Activated effector memory CD4-positive, alpha-beta T cell treated with Interleukin-2 at 50 U/mL for 16 hours (primary cell): ENCODE measurements at places on chromosomes 11 and 22.

- DNase-seq: no peak
These were observed 44.9 kb downstream of the IGLL5 start for GRCh38 chr22:22932512-22932941.

DNA sequence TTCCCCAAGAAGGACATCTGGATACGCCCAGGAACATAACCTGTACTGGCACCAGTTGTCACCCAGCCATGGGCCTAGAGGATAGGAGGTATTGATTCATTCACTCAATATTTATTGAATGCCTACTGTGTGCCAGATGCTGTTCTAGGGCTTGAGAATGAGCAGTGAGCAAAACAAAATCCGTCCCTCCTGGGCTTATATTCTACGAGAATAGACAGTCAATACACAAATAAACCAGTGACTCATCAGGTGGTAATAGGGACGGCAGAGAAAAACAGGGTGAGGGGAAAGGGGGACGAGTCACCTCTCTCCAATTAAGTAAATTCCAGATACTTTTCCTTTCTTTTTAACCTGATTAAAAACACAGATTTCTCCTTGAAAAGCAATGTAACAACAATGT is 103.5 kb downstream of the MICAL2 start:
- DNase-seq: no peak

DNA sequence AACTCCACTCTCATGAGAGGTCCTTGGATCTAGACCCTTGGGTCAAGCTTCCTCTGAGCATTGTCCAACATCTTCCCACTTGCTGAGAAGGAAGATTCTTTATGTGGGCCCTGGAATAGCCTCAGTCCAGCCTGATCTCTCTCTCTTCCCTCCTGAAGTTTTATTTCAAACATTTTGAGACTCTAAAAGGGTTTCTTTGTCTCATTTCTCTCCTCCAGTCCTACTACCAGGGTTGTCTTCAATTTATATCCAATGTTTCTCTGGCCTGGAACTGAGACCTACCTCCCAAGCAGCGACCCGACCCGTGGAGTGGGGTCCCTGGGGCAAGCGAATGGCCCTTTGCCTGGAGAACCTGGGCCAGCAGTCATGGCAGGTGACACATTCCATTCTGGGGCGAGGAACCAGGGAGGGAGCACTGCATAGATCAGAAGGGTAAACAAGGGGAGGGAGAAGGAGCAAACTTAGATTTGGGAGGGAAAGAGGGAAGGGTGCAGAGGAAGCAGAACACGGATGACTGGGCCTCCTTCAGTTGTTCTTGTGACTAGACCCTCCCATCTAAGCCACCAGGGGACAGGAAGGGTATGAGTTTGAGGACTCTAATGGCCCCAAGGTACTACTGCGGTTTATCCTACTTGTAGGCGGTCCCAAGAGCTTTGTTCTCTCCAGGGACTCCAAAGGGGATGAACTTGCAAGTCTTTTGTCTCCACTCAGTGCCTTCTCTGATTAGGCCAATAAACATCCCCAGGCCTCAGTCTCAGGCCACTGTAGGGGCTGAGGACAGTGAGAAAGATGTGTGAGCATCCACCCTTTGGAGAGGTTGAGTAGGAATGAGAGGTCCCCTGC is 14.2 kb upstream of the PRAME start:
- no peak for DNase-seq

- DNase-seq: no peak
These were observed 12.5 kb upstream of the E2F8 start for GRCh38 chr11:19253153-19253745.

DNA sequence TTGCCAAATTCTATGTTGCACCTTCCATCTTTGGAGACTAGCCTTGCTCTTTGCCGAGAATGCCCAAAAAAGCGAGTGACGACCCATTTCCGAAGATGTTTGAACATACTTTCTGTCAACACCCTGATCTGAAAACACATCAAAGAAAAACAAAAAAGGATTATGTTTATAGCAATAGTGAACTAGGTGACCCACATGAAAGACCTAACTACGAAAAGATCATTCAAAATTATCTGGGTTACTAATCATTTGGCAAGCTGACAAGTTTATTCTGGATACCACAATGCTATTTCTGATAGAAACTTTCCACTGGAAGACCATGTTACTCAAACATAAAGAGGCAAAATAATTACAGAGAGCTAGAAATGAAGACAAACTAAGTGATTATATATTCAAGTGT is 27.0 kb downstream of the KCNJ1 start:
- no peak for DNase-seq

- no peak for DNase-seq
These were observed 740.8 kb downstream of the DLG2 start for GRCh38 chr11:84886344-84886743.

DNA sequence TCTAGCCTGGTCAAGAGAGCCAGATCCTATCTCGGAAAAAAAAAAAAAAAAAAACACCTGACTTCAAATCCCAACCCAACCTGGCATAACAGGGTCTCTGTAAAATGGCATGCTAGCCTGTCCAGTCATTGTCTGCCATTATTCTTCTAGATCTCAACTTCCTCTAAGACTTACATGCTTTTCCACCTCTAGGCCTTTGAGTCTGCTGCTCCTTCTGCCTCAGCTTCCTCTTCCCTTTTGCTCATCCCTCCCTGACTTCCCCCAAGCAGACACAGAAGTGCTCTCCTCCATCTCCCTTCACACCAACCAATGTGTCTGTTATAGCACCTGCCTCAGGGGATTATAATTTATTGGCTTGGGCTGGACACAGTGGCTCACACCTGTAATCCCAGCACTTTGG is 7.8 kb downstream of the STK33 start:
- DNase-seq: no peak

DNA sequence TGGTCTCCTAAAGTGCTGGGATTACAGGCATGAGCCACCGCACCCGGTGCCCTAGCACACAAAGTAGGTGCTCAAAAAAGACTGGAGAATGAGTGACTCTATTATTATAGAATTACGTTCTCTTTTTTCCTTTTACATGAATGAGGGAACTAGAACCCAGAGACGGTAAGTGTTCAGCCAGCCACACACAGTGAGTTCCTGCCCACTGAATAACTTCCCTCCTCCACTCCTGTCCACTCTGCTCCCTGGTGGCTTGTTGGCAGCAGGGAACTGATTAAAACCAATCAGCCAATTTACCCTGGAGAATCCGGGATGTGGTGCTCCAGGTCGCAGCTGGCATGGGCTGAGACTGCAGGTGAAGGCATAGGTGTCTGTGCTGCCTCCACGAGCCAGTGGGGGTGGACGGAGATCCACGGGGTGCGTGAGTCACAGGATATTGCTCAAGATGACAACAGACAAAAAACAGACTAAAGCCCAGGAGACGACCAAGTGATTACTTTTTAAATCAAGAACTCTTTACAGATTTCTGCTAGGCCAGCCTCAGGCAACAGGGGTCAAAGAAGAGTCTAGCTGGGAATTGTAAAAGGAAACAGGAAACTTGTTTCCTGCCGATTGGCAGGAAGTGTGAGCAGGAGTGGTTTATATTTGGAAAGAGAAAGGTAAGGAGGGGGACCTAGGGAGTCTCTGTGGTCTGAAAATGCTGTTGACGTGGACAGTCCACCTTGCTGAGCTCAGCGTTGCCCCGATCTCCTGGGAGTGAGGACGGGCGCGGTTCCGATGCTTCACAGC is 95.2 kb upstream of the TP53I11 start:
- no peak for DNase-seq

- no peak for DNase-seq
These were observed 19.2 kb upstream of the ADSL start for GRCh38 chr22:40326905-40327735.

GRCh38 chr11:69509381-69509780 is 27.9 kb downstream of the LINC01488 start:
- no peak for DNase-seq

- no peak for DNase-seq
These were observed 273.3 kb upstream of the C11orf87 start for GRCh38 chr11:109148669-109149068.

DNA sequence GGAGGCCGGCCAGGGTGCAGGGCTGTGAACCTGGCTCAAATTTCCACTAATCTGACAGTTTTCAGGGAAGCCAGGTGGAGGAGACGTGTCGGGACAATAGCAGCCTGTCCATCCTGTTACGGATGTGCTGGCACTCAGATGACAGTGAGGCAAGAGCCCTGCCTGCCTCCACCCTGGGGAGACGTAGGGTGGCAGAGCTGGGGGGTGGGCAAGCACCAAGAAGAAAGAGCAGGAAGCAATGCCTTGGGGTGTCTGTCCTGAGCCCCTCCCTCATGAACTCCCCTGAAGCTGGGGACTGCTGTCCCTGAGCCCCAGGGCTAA is 10.0 kb upstream of the TRIM29 start:
- DNase-seq: no peak

DNA sequence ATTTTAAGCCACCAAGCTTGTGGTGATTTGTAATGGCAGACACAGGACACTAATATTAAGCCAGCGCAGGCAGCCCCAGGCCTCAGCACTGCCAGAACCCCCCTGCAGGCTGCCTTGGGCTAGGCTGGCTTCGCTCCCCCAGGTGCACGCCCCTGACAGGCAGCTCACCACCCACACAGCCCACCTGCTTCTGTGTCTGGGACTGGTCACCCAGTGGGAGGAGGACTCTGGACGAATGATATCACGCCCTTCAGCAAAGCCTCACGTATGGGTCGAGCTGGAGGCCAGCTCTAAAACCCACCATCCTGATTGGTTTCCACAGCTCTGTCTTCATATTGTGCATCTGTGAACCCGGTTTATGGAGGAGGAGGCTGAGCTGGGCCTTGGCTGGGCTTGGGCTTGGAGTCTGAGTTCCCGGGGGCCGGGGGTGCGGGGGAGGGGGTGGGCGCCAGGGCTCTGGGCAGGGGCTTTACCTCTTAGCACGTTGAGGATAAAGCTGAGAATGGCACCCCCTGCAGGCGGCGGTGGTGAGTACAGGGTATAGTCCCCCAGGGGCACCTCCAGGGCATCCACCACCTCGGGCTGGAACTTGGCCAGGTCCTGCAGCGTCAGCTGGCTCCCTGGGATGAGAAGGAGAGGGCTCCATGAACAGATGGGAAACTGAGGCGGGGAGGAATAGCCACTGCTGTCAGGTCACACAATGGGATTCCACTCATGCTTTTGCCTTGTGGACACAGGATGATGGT is 13.8 kb downstream of the GGT5 start:
- peak; percentile 39 for DNase-seq

- DNase-seq: peak; percentile 27
These were observed 16.1 kb downstream of the DGCR2 start for GRCh38 chr22:19105867-19106802.

- no peak for DNase-seq
These were observed 103.1 kb downstream of the SNX19 start for GRCh38 chr11:130813196-130813595.

DNA sequence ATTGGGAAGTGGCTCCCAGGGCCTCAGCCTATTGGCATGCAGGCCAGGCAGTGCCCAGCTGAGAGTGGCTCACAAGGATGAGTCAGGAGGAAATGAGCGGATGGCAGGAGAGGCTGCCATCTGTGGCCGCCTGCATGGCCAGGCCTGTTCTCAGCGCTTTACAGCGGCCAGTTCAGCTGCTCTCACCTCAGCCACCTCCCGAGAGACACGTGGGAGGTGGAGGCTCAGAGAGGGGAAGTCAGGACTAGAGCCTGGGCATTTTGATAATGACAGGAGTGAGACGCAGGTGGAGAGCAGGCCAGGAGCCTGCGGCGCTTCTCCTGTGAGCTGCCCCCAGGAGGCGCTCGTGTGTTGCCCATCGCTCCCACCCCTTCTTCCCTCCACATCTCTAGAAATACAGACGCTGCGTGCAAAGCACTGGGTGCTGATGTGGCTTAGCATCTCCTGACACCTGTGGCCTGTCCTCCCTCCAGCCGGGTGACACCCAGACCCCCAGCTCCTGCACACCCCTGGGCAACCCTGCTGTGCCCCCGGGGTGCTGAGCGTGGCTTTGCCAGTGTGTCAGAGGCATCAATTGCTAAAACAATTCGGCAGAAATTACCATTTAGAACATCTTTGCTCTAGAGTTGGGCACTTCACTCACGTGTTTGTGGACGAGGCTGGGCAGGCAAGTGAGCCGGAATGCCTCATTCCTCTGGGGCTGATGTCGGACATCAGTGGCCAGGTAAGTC is 21.4 kb upstream of the PANX2 start:
- peak; percentile 69 for DNase-seq

DNA sequence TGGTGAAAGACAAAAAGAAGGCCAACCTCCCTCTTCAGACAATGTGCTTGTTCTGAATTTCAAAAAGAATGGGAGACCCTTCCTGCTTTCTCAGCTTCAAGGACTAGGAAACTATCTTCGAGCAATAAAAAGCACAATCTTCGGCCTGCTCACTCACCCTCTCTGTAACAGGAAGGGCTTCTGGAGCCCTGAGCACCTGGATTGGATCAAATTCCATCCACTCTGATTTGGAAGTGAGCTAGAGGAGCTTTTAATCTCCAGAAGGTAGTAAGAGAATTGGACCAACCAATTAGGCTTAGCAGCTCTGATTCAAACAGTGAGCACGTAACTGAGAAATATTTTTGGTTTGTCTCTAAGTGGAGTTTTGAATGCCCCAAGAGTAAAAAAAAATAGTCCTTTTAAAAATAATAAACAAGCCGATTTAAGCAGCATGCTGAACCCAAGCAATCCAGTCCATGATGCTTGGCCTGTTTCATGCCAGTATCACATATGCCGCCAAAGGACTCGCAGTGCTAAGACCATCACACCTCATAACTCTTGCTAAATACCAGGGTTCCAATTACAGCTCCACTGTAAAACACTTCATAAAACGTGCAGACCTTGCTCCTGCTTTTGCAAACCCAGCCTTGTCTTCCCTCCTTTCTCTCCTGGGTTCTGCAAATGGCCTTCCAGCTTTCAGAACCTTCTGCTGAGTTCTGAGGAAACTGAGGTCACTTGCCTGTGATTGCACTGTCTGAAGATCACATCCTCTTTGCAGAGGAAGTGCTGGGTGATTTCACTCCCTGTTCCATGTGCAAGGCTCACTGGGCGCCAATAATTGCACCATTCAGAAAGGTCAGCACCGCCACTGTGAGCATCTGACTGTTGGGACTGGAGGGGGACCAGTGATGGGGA is 74.4 kb downstream of the SLC1A2 start:
- DNase-seq: no peak

DNA sequence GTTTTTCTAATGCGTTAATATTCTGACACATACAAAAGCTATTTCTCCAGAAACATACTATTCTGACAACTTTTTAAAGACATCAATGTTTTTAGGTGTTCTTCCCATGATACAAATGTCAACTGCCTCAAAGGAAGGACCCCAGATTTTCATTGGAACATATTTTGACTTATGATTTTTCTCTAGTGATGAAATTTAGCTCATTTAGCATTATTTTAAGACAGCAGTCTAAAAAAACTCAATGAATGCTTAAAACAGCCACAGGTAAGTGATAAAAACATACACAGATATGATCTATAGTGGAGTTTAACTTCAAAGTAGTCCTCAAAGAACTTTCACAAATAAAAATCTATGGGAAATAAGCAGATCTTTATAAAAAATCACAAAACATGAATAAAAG is 24.9 kb downstream of the XKR3 start:
- DNase-seq: no peak

- no peak for DNase-seq
These were observed 66.5 kb upstream of the CLDN5 start for GRCh38 chr22:19590696-19591095.

DNA sequence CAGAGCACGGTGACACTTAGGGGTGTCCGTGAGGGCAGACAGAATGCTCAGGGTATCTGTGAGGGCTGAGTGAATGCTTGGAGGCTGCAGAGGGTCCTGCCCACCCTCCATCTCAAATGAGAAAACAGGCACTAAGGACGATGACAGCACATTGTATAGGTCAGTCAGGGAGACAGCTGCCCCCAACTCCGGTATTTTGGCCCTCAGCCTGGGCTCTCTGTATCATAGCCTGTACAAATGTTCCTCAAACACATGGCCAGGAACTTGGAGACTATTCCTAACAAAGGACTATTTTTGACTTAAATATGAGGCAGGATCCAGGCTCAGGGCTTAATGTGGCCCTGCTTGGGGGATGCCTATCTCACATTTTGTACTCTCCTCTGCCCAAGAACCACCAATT is 145.4 kb downstream of the OPCML start:
- no peak for DNase-seq
